Activated CD4-positive, alpha-beta T cell treated with anti-CD3 and anti-CD28 coated beads for 4 hours (primary cell): ENCODE measurements at places on chromosomes 5 and 9.

- DNase-seq, result no peak
These were observed 236.2 kb upstream of the ADRA1B start for GRCh38 chr5:159680095-159680494.

DNA sequence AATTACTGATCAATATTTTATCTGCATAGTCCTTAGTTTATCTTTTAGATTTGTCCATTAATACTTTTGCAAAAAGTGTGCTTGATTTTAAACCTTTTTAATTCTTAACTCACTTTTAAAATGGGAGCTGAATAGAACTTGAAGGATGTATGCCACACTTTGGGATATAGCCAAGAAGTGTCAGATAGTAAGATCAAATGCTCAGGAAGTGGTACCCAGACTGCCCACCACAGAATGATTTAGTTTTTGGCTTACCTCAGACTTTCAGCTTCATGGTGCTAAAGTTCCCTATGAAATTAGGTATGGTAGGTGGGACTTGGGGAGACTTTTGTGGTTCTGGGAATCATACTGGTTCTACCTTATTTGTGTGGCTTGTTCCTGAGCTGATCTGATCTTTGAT, 14.7 kb downstream of the FOCAD start:
- no peak for DNase-seq

GRCh38 chr5:105101577-105101976, 1539.0 kb upstream of the NUDT12 start:
- DNase-seq, result no peak

DNA sequence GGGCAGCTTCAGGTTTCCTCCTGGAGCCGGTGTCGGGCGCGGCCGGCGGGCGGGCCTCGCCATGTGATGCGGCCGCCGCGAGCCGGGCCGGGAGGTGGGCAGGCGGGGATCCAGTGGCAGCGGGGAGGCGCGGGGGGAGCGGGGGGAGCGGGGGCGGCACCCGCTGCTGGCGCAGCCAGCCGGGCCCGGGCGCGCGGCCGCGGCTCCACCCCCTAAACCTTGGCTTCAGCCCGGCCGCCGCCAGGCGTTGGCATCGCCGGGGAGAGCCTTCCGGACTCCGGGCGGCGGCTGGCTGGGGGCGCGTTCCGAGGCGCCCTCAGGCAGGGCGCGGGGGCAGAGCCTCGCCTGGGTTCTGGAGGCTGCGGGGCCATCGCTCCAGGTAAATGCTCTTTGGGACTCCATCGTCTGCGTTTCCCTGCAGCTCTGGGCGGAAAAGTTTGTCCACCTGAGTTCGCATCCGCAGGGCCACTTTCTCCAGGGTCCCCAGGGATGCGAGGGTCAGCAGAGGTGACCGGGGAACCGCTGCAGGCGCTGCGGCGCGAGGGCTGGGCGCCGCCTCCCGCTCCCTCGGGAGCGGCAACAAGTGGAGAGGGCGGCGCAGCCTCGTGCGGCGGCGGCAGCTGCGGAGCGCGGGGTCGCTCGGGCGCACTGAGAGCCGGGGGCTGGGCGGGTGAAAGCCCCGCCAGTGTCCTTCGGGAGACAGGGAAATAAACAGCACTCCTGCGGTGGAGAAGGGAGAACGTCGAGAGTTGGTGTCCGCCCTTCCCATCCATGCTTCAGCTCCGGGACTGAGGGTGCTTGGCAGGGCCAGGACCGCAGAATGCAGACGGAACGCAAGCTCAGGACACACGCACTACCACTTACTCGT, at the start of gene ARHGEF28:
Gene ARHGEF28, plus strand, starts transcription at position 253 of the 868 bp plus-strand sequence. CDS start 58,656 bp downstream, outside the sequence.
- no peak for DNase-seq

DNA sequence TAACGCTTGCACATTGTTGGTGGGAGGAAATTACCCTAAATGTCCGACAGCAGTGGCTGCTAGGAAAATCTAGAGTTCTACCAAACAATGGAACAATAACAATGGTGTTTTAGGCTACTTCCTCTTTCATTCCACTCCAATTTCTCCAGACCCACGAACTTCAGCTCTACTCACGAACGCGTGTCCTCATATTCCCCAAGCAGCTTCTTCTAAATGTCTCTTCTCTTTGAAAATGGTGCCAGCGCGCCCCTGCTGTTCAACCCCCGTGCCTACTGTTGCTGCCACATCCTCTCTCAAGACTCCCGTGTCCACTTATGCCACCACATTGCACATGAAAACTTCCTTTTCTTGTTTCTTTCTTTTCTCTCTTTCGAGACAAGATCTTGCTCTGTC, 25.6 kb downstream of the OR2V2 start:
- no peak for DNase-seq

DNA sequence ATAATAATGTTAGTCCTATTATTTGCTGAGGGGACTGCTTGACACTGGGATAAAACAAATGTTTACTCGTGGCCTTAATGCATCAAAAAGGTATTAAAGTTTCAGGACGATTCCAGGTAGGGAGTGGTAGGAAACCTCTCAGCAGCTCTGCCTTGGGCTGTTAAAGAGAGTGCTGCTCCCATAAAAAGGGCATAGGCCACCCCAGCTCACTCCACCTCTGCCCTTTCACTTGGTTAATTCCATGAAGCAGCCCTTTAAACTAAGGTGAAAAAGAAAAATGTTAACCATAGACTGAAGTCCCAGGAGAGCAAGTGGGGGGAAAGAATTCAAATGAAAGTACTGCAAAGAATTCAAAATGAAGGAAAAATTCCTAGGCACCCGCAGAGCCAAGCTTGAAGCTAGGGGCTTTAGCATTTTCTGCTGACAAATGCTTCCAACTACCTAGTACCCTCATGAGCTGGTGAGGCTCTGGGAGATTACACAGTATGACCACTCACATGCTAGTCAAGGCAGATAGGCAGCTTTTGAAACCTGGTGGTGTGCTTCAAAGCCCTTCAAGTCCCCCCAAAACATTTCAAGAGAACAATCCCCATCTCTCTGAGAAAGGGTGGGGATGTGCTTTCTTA, 8.5 kb downstream of the KLF9 start:
- DNase-seq, result no peak

DNA sequence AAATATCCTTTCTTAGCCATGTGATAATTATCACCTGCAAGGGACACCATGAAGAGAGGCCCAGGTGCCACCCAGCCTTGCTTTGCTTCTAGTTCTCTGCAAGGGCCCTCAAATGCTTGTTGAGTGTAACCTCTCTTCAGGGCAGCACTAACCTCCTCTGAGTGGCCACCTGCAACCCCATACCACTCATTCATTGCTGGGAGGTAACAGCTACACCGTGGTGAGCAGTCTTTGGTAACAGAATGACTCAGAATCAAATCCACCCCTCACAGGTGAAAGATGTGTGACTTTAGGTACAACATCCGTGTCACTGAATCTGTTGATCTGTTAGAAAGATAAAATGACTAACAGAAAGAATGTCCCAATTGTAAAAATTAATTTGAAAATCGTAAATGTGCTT, 365.1 kb upstream of the TRPC7 start:
- DNase-seq, result no peak

GRCh38 chr9:87256973-87257372, 240.7 kb upstream of the DAPK1 start:
- no peak for DNase-seq

- DNase-seq, result no peak
These were observed 88.3 kb upstream of the MSX2 start for GRCh38 chr5:174636094-174636493.
